NCI-H1048 (cell line): ENCODE measurements at places on chromosomes 2 and 18.

DNA sequence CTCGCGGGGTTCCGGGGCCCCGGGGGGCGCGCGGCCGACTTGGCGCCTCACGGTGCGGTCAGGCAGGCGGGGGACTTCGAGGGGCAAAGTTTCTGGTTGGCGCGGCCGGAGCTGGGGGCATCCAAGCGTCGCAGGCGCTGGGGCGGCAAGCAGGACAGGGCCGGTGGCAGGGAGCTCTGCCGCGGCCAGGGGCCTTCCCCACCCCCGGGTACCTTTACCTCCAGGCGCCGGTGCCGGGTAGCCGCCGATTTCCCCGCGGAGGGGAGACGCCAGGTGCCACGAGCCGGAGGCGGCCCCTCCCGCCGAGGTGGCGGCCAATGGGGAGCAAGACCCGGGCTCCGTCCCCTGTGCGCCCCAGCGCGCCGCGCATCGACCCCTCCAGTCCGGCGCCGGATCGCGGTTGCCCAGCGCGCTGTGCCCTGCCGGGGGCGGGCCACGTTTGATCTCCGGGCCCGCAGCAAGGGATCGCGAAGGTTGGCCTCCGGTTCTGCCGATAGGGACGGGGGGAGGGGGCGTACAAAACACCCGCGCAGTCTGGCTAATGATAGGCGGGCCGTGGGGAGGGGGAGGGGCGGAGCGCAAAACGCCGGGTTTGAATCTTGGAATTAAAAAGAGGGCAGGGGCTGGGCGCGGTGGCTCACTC is at the start of gene ST8SIA5:
Gene ST8SIA5, minus strand, starts transcription at position 495 of the 643 bp plus-strand sequence. CDS start 545 bp downstream, outside the sequence.
- no peak for DNase-seq

DNA sequence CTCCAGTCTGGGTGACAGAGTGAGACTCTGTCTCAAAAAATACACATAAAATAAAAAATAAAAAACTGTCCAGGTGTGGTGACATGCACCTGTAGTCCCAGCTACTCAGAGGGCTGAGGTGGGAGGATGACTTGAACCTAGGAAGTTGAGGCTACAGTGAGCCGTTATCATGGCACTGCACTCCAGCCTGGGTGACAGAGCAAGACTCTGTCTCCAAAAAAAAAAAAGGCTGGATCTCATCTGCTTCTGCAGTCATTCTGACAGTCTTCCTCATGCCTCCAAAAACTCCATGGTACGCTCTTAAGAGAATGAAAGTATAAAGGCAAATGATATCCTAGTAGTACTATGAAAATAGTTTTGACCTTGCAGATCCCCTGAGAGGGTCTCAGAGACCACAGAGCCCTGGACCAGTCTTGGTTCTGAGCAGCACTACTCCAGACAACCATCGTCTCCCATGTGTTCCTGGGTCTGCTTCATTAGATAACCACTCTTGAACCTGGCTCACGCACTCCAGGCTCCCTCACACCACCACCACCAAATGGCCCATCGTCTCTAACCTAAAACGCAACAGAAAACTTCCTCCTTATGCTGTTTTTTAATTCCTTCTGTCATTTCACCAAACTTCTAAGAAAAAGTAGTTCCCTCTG is 26.0 kb downstream of the SPIRE1 start:
- no peak for DNase-seq

GRCh38 chr2:73963385-73964120 is 21.2 kb upstream of the TET3 start:
- no peak for DNase-seq

DNA sequence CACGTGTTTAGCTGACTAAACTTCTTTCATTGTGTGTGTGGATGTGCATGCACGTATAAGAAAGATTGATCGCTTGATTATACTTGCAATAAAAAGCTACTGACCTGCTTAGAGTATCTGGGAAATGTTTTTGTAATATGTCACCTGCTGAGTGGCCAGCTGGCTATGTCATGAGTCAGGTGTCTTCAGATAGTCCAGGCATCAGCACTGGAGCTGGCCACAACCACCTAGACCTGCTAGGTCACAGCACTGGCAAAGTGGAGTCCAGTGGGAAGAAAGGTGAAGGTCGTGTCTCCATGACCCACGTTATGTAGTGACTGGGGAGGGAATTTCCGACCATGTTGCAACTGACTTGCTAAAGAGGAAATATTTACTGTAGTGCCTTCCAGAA is 147.0 kb downstream of the ESCO1 start:
- DNase-seq, result no peak

- DNase-seq, result no peak
These were observed 46.1 kb upstream of the MGAT4A start for GRCh38 chr2:98777076-98777475.

- no peak for DNase-seq
These were observed 65.2 kb upstream of the MAL start for GRCh38 chr2:94960266-94960665.

GRCh38 chr2:78739282-78739681 is 286.2 kb upstream of the REG3G start:
- DNase-seq, result no peak

GRCh38 chr2:43328133-43328532 is 101.7 kb upstream of the ZFP36L2 start:
- DNase-seq, result no peak

DNA sequence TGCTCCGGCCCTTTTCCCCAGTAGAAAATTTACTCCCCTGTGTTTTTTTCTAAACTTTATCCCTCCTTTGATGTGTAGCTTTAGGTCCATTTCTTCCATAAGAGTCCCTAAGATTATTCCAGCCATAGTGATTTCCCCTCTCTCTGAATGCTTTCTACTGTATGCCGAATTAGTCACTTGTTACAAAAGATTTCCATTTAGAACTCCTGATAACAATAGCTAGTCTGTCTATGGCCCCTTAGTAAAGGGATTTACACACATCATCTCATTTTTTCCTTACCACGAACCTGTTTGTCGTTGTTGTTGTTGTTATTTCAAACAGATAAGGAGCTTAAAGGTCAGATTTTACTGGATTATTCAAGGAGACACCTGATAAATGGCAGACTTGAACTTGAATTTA is 256.1 kb downstream of the PAX3 start:
- DNase-seq, result no peak

DNA sequence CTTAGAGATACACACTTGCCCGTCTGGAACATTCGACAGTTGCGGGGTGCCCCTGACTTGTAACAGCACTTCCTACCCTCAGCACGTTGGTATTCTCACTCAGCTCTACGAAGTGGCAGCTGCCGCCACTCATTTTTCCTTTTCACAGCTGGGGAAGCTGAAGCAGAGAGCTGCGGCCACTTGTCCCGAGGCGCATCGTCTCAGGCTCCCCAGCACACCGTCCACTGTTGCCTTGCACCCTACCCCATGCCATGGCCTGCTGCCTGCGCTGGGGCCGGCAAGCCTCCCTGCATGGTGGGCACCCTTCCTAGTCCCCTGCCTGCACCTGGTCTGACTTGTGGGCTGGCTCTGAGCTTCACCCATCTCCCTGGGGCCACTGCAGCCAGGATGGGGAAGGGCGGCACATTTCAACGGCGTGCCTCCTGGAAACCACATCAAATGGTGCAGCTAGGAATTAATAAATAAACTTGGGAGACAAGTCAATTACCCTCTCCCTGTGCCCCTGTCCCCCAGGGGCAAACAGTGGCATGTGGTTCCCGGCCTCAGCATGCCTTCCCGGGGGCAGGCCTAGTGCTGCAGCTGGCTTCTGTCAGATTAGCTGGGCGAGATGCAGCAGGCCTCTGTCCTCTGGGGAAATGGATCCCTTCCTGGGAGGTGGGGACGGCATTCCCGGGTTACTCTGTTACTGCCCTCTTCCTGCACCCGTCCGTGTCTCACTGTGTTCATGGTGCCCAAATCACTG is 64.7 kb upstream of the HAAO start:
- no peak for DNase-seq

GRCh38 chr18:35242426-35242825 is 1.6 kb downstream of the ZNF397 start:
- no peak for DNase-seq

DNA sequence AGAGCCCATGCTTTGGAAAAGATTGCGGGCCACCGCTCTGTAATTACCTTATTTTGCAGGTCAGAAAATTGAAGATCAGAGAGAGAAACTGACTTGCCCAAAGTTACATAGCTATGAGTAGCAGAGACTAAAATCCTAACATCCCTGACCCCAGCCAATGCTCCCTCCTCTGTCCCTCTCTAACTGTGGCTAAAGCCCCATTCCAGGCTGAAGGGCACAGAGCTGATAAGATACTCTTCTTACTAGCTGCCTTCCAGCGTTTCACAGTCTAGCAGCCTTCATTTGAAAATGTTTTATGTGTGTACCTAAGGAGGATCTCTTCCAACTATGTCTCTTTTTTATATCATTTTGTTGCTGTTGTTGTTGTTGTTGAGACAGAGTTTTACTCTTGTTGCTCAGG is 81.4 kb upstream of the LRATD1 start:
- DNase-seq, result no peak
